MCF 10A (cell line): ENCODE measurements at places on chromosomes 12 and 14. TPM values are rescaled to one million over a fixed set of nuclear protein-coding genes. Genes with fewer than 3 reads are reported as not detected.

GRCh38 chr14:55533960-55534359 lies 46.0 kb upstream of the KTN1 start:
- H3K4me1 ChIP-seq: peaks cover 5% of the 10 kb centered on the region
- peak; percentile 37 for DNase-seq
- H3K27ac ChIP-seq: no peak overlapping the region
- H3K27me3 ChIP-seq: no peaks in the 10 kb centered on the region

DNA sequence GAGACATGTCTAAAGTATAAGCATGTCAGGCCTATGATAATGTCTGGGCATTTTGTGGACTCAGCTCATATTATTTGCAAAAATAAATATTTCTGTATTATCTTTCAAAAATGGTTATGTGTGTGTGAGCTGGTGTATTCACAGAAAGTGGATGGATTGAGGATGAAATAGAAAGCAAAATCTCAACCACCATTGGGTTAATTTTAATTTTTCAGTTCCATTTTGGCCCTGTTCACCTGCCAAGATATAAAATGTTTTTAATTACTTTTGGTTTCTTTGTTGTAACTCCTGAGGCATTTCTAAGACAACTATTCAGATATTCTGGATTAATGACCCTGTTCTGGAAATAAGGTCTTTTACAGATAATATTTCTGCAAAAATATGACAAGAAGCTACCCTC lies 232.7 kb upstream of the PPFIA2 start:
- DNase-seq: no peak
- H3K36me3 ChIP-seq: no peaks in the 10 kb centered on the region
- H3K4me3 ChIP-seq: no peak overlapping the region
- no peaks in the 10 kb centered on the region for H3K27me3 ChIP-seq

Gene CAPS2
- 3.7 and 8.9 TPM in 2 replicates for total RNA-seq

- peaks cover 11% of the 10 kb centered on the region for H3K27me3 ChIP-seq
- no peak overlapping the region for H3K4me3 ChIP-seq
- no peak for DNase-seq
- peaks cover 1% of the 10 kb centered on the region for H3K36me3 ChIP-seq
Observed at GRCh38 chr12:54204316-54204715, 15.5 kb upstream of the SMUG1 start.

- H3K27me3 ChIP-seq: no peaks in the 10 kb centered on the region
- peaks cover 15% of the 10 kb centered on the region for H3K4me1 ChIP-seq
- H3K4me3 ChIP-seq: no peak overlapping the region
Observed at GRCh38 chr12:23098517-23098916, 473.5 kb downstream of the ETNK1 start.

GRCh38 chr14:99203801-99204200 lies 68.2 kb downstream of the BCL11B start:
- H3K4me1 ChIP-seq: no peaks in the 10 kb centered on the region
- no peak overlapping the region for H3K4me3 ChIP-seq
- no peaks in the 10 kb centered on the region for H3K27me3 ChIP-seq
- no peaks in the 10 kb centered on the region for H3K36me3 ChIP-seq

Gene WIF1
- total RNA-seq: not detected in 2 replicates

GRCh38 chr12:123805173-123805572 lies 43.1 kb downstream of the DNAH10 start:
- peaks cover 11% of the 10 kb centered on the region for H3K4me1 ChIP-seq
- no peak overlapping the region for H3K4me3 ChIP-seq
- H3K27me3 ChIP-seq: peaks cover 32% of the 10 kb centered on the region
- H3K36me3 ChIP-seq: no peaks in the 10 kb centered on the region
- H3K27ac ChIP-seq: no peak overlapping the region

DNA sequence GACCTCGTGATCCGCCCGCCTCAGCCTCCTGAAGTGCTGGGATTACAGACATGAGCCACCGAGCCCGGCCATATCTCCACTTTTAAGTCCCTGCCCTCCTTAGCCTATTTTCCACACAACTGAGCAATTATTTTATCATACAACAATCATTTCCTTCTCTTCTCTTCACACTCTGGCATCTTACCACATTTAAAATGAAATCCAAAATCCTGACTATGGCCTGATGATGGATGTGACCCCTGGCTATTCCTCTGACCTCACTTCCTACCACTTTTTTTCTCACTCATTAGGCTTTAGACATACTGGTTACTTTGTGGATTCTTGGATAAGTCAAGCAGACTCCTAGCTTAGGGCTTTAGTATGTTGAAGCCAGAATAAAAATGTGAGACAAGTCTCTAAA lies 21.9 kb upstream of the EID3 start:
- no peak overlapping the region for H3K4me3 ChIP-seq
- H3K36me3 ChIP-seq: no peaks in the 10 kb centered on the region
- peaks cover 36% of the 10 kb centered on the region for H3K4me1 ChIP-seq

GRCh38 chr14:23439107-23439835 lies 3.8 kb upstream of the MYH7 start:
- H3K4me3 ChIP-seq: no peak overlapping the region
- H3K27ac ChIP-seq: no peak overlapping the region
- H3K36me3 ChIP-seq: no peaks in the 10 kb centered on the region
